ENCODE measurements at places on chromosomes 6 and 20.

GRCh38 chr6:161104966-161105365 is 113.4 kb downstream of the MAP3K4 start:
- DNase-seq: no peak

DNA sequence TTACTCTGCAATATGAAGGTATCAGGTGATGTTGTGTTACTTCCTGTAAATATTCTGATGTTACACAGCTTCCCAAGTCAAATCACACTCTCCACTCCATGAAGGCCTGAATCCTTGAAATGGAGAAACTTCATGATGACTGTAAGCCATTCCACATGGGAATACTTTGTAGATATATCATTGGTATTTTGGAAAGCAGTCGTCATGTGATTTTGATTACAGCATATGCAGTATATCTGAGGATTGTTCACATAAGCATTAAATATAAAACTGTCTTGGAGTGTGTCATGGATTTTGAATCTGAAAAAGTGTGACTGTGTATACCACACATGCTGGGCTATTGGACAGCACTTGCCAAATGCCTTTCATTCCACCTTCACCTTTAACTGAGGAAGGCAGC is 118.3 kb upstream of the EXOC2 start:
- no peak for DNase-seq

DNA sequence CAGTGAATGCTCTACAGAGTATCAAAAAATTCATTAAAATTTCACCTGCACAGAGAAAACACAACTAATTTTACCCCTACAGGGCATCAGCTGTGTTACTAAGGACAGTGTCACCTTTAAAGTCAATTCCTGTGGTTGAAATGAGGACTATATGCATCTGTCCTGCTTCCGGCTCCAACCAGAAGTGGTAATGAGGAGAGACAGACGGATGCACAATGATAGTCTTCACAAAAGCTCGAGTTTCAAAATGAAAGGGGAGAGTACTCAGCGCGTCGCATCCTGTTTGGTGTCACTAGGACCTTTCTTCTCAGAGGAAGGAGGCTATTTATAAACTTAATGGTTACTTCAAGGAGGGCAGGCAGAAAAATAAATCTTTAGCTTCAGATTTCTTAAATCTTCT is 86.5 kb downstream of the LYRM4 start:
- no peak for DNase-seq

- peak; percentile 20 for DNase-seq
Measured at GRCh38 chr6:84546427-84546914, 217.9 kb downstream of the TBX18 start.

- DNase-seq: no peak
Measured at GRCh38 chr6:13423252-13423651, 64.1 kb downstream of the GFOD1 start.

- DNase-seq: no peak
Measured at GRCh38 chr6:43476746-43477145, 624 bp upstream of the TJAP1 start.
